ENCODE measurements at places on chromosomes 1 and 21. TPM values are rescaled to one million over a fixed set of nuclear protein-coding genes. Genes with fewer than 3 reads are reported as not detected.
A peak's percentile ranks its signal among the peaks of the same experiment; 100 is the strongest.

The CD101 gene
- total RNA-seq: not detected

DNA sequence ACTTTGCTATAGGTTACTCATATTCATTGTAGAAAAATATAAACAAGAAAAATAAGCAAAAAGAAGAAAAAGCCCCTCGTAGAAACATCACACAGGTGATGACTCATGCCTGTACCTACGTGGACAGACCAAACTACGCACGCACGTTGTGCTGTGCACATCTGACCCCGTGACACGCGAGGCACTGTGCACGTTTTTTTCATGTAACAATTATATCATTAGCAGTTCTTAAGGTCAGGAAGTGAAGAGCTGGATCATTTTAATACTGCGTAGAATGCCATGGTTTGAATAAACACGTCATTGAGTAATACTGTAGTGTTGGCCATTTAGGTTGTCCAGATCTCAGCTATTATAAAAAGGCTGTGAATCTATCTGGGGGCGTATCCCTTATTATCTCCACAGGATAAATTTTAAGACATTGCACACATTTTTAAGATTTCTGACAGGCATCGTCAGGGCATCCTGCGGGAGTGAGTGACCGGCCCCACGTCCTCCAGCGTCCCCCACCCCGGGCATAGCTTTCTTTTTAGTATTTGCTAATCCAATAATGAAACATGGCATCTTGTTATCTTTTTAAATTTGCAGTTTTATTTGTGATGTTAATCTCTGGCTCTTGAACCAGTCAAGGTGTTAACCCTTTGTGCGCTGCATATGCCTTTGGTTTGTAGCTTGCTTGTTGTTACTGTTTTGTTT, 23.4 kb upstream of the ADARB1 start:
- DNase-seq: peak; percentile 26
- H3K4me1 ChIP-seq: peaks cover 19% of the 10 kb centered on the region
- peaks cover 52% of the 10 kb centered on the region for H3K27me3 ChIP-seq

DNA sequence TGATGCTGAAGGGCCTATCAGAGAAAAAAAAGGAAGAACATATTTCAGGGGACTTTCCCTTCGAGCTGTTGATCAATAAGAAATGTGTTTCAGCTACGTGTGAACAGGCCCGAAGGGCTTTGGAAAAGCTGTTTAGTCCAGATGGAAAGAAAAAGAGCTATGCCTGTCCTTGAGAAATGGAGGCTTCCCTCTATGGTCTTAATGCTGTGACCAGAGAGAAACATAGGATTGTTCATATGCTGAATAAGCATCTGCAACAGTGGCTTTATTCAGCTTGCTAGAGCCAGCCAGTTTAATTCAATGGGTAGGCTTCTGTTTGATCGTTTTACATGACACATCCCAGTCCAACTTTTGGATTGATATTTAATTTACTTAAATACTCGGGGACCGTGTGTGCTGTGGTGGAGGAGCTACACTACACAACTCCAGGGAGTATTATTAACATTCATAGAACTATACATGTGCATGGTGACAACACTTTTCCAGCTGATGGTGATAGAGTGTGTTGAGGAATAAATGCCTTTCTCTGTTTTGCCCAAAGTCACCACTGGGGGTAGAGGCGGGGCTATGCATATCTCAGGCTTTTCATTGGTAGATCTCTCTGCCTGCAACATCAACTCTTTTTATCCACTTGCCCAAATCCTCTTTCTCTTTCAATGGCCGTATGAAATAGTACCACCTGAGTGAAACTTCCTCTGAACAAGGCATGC, 106.7 kb upstream of the C8B start:
- H3K4me3 ChIP-seq: peak overlapping the region; percentile 59
- H3K4me1 ChIP-seq: no peaks in the 10 kb centered on the region
- peaks cover 8% of the 10 kb centered on the region for H3K27me3 ChIP-seq
- H3K36me3 ChIP-seq: no peaks in the 10 kb centered on the region
- no peak for DNase-seq
- no peak overlapping the region for H3K27ac ChIP-seq

- H3K27me3 ChIP-seq: peaks cover 58% of the 10 kb centered on the region
- H3K36me3 ChIP-seq: no peaks in the 10 kb centered on the region
- no peak overlapping the region for H3K4me3 ChIP-seq
- DNase-seq: no peak
- H3K27ac ChIP-seq: no peak overlapping the region
Measured at GRCh38 chr1:200895443-200895789, 716 bp downstream of the INAVA start.

The RAB7B gene
- 5.2 TPM for total RNA-seq

DNA sequence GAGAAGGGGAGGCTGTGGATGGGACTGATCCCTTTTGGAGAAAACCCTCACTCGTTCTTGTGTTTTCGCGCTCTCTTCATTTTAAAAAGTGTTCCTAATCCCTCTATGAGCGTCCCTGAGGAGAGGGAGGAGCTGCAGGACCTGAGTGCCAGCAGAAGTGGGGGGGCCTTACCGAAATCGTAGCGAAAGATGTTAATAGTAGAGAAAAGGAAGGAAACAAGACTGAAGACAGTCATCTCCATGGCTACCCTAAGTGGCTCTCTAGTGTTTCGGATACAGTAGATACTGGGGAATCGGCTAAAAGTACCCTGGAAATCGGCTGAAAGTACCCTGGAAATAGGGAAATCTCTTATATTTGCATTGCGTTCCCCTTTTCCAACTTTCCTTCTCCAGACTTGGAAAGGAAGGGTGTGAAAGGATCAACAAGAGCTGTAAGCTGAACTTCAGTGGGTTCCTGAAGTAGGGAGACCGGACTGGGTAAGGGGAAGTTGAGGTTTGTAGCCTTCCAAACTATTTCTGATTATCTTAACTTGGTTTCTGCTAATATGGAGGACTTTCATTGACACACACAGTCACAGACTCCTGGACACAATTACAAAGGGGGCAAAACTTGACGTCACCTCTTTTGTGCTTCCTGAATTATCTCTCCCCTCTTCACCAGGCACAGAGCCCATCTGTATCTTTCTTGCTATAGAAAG, 486 bp upstream of the DSTYK start:
- peak overlapping the region; percentile 91 for H3K27ac ChIP-seq
- H3K4me3 ChIP-seq: peak overlapping the region; percentile 96
- no peaks in the 10 kb centered on the region for H3K36me3 ChIP-seq
- peaks cover 7% of the 10 kb centered on the region for H3K27me3 ChIP-seq
